ENCODE measurements at places on chromosomes 6 and 20.
A peak's percentile ranks its signal among the peaks of the same experiment; 100 is the strongest.

DNA sequence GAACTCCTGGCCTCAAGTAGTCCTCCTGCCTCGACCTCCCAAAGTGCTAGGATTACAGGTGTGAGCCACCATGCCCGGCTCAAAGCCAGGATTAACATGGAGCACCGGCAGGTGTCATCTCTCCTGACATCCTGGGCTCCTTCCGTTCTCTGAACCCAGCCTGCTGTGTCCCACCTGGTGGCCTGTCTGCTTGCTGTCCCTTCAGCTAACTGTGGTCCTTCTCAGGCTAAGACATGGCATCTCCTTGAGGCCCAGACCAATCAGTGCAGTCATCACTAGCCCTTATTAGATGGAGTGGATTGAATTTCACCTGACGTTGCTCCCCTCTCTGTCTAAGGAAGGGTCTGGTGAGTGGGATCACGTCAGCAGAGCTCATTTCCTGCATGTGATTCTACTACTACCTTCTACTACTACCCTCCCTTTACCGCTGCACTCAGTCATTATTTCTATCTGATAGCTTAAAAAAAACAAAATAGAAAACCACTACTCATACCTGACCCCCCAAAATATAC lies 28.0 kb upstream of the SYNJ2 start:
- no peak for DNase-seq

GRCh38 chr6:45586216-45587171 lies 208.8 kb upstream of the SUPT3H start:
- no peak for DNase-seq

GRCh38 chr6:101777646-101778045 lies 384.1 kb downstream of the GRIK2 start:
- DNase-seq: no peak

GRCh38 chr20:7996898-7997297 lies 22.7 kb downstream of the TMX4 start:
- DNase-seq: no peak

DNA sequence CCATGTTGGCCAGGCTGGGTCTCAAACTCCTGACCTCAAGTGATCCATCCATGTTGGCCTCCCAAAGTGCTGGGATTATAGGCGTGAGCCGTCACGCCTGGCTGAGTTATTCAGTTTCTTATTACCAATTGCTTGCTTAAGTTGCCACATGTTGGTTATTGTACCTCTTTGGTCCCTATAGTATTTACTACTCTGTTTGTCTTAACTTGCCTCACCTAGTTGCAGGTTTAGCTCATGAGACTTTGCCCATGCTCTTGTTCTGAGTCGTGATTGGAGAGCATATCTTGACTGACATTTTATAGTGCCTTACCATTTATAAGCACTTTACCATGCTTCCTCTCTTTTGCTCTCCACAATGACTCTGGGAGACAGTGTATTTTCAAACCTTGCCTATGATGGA lies 134.2 kb upstream of the HDGFL1 start:
- DNase-seq: no peak

- no peak for DNase-seq
Observed at GRCh38 chr6:137191670-137192069, 18.2 kb upstream of the IL22RA2 start.

DNA sequence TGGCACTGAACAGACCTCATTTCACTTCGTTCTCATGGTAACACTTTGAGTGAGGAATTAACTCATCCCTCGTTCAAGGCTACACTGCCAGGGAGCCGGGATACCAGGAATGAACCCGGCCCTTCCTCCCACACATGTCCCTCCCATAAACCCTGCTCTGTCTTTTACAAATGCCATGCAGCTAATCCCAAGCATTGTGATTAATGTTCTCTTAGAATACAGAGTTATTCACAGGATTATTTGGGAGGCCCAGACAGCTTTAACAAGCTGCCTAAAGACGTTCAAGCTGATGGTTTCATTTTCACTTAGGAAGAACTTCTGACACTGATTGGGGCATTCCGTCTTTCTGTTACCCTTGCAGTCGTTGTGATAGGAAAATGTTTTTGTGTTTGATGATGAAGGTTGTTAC lies 42.5 kb upstream of the CD83 start:
- peak; percentile 46 for DNase-seq

DNA sequence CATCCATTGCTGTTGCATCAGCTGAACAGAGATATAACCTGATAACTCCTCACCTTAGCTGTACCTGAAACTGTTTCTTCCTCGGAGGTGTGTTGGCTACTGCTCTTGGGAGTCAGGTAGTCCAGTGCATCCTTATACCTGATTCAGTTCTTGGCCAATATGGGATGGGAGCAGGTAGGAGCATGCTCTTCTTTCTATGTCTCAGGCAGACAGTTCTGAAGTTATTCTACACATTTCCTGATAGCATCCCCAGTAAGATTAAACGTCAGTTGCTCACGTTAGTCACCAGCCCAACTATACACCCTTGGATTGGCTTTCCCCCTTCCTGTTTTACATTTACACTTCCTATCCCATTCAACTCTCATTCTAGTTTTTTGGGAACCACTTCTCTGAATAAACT lies 244.3 kb upstream of the FLRT3 start:
- DNase-seq: no peak

DNA sequence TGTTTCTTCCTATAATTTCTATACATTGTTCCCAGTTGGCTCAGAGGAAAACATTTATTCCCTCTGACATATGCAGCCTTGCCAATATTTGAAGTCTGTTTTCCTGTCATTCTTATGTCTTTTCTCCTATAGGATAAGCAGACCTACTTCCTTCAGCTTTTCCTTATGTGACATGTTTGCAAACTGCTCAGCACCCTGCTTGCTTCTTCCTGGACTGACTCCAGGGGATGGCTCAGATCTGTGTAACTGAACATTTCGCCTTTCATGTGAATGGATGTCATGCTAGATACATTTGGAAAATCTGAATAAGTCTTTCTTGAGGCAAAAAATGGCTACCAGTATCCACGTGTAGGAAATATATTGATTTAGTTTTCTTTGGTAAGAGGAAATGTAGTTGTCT lies 113.2 kb downstream of the CARMIL1 start:
- DNase-seq: no peak

GRCh38 chr20:43863821-43864544 lies 50.7 kb upstream of the TOX2 start:
- DNase-seq: no peak

GRCh38 chr6:45472382-45472781 lies 94.6 kb upstream of the SUPT3H start:
- DNase-seq: no peak

DNA sequence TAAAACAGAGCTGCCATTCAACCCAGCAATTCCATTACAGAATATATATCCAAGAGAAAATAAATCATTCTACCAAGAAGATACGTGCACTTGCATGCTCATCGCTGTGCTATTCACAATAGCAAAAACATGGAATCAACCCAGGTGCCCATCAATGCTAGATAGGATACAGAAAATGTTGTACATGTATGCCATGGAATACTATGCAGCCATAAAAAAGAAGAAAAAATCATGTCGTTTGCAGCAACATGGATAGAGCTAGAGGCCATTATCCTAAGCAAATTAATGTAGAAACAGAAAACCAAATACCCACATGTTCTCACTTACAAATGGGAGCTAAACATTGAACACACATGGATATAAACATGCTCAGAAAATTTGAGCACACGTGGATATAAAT lies 633.1 kb upstream of the CITED2 start:
- DNase-seq: no peak

DNA sequence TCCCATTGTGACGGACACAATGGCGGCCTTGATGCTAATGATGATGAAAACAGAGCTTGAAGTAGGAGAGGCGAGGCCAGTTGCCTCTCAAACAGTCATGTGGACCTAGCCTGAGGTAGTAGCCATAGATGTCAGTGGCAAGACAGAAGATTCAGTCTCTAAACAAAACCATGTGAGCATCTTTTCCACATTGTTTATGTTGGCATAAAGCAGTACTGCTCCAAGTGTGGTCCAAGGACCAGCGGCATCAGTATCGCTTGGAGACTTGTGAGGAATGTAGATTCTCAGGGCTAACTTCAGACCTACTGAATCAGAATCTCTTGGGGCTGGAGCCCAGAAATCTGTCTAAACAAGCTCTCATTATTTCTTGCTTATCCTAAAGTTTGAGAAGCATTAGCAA lies 312.8 kb upstream of the JAG1 start:
- DNase-seq: no peak

GRCh38 chr6:27280540-27281000 lies 31.5 kb downstream of the POM121L2 start:
- DNase-seq: peak; percentile 62

DNA sequence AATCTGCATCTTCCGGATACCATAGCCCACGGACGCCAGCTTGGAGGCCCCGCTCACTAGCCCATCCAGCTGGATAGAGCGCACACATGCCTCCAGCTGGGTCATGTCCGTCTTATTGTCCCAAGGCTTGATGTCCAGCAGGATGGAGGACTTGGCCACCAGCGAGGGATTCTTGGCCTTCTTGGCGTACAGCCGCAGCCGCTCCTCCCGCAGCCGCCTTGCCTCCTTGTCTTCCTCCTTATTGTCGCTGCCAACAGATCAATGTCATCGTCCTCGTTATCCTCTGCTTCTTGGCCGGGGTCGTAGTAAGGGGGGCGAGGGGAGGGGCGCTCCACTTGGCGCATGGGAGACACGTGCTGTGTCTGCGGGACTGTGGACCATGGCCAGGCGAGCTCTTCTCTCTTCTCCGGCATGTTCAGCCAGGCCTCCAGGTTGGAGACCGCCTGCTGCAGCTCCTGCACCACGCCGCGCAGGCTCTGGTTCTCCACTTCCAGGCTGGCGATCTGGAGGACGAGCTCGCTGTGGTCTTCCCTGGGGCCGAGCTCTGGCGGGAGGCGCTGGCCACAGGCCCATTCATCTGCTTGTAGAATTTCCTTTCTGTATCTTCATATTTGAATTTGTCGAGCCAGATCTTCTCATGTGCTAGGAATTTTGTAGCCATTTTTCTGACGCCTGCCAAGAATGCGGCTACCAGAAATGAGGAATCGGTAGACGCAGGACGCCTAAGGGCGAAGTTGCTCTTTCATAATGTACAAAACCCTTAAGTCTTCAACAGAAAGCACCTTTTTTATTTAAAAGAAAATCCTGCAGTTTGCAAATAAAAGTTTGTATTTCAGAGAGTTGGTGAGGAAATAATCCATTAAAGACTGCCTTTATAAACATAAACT lies 60.1 kb upstream of the PTPRK start:
- DNase-seq: no peak

- DNase-seq: no peak
Observed at GRCh38 chr6:96604420-96604819, 41.5 kb downstream of the FHL5 start.

DNA sequence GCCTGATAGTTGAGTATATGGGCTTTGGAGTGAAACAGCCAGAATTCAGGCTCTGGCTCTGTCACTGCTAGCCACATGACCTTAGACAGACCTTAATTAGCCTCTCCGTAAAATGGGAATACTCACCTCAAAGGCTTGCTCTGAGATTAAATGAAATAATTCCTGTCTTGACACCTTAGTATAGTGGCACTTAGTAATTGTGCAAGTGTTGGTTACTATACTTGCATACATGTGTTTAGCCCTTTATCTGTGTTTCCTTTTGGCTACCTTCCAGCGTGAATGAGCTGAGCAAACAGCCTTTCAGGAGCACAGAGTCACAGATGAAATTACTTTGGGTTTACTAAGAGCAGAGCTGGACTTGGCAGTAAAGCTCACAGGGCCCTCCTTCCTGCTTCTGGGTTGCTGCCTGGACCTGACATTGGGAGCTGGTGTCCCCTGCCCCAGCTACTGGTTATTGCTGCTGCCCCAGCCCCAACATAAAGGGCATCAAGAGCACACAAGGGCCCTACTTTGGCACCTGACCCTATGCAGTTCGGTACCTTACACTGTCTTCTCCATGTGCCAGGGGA lies 32.8 kb downstream of the CD164 start:
- peak; percentile 20 for DNase-seq

DNA sequence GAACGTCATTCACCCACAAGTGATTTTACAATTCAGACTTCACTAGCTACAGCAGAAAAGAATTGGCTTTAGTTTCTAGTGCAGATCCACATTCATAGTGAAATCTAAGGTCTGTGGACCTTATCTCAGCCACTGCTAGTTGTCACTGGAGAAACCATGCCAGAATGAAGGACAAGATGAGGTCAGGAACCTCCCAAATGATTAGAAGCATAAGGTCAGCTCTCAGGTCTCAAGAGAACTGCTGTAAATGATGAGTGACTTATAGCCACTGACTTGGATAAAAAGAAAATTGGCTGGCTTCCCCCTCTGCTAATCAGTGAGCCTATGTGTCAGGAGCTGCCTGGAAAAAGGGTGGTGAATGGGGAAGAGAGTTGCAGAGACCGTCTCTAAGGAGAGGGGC lies 265.3 kb upstream of the BMP2 start:
- DNase-seq: peak; percentile 12

- DNase-seq: no peak
Observed at GRCh38 chr6:113882336-113883022, 25.3 kb downstream of the MARCKS start.

- DNase-seq: peak; percentile 22
Observed at GRCh38 chr6:109799664-109800063, 108.6 kb downstream of the FIG4 start.

- DNase-seq: peak; percentile 67
Observed at GRCh38 chr20:10863337-10864060, 189.7 kb upstream of the JAG1 start.

- peak; percentile 68 for DNase-seq
Observed at GRCh38 chr6:105359419-105360370, 43.2 kb downstream of the PREP start.

- no peak for DNase-seq
Observed at GRCh38 chr6:152293404-152293803, 343.8 kb downstream of the SYNE1 start.

DNA sequence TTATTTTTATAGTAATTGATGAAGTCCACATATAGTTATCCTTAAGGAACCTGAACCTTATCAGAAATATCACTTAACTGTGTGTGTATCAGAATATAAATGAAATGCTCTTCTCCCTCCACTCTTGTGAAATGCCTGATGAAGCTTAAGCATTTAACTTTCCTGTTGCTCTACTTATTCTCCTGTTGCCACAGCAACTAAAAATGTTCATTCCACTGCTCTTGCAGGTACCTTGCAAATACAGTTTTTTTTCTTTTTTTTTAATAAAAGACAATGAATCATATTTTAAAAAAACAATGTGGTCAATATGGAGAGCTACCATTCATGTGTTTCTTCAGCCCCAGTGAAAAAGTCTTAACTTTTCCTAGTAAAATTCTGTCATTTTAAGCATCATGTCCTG lies 210.3 kb downstream of the RFPL4B start:
- DNase-seq: no peak

DNA sequence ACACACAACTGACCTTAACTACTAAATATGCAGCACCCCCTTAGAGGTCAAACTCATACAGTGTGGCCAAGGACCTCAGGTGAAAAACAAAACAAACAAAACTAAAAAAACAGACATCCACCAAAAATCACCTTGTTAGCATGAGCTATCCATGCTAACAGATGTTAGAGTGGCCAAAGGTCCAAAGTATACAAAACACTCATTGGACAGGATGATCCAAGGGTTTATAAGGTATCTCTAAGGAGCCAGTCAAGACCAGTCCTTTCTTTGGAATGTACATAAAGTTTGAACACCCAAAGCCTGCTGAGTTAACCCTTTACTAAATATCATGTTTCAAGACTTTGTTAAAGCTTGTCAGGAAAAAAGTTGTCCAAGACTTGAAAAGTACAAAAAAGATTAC lies 35.8 kb downstream of the THEMIS start:
- no peak for DNase-seq

Measured in Daoy (cell line).